ENCODE measurements at places on chromosomes 1 and 21.

GRCh38 chr1:27377760-27378495 lies 3.3 kb upstream of the FCN3 start:
- no peak for DNase-seq

GRCh38 chr1:106289265-106289928 lies 767.1 kb upstream of the PRMT6 start:
- DNase-seq = no peak

DNA sequence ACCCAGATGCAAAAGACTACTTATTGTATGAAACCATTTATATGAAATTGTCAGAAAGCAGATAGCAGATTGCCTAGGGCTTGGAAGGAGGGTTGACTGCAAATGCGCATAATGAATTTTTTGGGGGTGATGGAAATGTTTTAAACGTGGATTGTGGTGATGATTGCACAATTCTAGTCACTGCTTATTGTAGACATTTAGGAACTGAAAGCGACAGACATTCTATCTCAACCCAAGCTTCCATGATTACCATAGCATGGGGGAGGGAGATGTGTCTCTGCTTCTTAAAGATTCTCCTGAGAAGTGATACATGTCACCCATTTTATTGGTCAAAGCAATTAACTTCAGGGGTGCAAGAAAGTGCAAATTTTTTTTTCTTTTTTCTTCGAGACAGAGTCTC lies 2.8 kb upstream of the MTF2 start:
- no peak for DNase-seq

DNA sequence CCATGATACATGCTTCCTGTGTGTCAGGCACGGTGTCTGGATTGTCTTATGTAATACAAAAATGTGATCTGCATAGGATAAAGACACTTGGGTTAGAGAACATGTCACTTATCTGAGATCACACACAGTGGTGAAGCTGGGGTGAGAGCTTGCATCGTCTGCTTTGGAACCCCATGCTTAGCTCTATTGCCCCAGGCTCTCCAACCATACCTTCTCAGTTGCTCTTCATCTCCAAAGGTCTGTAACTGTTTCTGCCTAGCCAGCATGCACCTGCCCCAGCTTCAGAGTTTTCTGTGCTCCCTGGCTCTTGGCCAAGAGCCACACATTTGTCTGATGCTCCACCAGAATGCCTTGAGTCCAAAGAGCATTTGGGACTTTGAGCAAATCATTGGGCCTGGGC lies 93.9 kb upstream of the COG2 start:
- no peak for DNase-seq

DNA sequence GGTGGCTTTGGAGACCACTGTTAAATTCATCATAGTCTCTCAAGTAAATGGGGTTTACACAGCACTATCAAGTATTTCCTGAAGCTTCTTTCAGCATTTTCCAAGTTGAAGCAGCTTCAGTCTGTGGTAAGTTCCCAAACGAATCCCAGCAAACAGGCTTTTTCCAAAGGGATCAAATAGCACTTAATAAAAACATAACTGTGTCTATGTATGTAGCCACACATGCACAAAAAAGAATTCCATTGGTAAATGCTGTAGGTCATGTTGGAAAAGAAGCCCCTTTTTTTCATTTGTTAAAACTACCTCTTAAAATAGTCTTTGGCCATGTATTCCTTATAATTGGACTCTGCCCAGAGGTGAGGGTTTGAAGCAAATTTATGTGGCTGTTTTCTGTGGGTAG lies 69.8 kb downstream of the HHAT start:
- DNase-seq = no peak

DNA sequence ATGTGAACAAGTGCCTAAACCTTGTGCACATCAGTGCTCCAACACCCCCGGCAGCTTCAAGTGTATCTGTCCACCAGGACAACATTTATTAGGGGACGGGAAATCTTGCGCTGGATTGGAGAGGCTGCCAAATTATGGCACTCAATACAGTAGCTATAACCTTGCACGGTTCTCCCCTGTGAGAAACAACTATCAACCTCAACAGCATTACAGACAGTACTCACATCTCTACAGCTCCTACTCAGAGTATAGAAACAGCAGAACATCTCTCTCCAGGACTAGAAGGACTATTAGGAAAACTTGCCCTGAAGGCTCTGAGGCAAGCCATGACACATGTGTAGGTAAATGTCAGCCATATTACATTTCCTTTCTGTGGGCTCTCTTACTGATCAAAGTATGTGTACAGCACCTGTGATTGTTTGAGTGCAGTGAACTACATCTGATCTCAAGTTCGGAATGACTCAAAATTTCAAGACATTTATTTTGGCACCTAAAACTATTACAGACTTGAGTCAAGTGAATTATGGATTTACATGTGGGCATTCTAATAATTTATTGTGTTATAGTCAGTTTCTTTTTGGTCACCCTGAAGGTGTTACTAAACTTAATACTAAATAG lies 196.5 kb downstream of the TPR start:
- no peak for DNase-seq

GRCh38 chr1:30929944-30930525 lies 21.5 kb upstream of the SDC3 start:
- no peak for DNase-seq

DNA sequence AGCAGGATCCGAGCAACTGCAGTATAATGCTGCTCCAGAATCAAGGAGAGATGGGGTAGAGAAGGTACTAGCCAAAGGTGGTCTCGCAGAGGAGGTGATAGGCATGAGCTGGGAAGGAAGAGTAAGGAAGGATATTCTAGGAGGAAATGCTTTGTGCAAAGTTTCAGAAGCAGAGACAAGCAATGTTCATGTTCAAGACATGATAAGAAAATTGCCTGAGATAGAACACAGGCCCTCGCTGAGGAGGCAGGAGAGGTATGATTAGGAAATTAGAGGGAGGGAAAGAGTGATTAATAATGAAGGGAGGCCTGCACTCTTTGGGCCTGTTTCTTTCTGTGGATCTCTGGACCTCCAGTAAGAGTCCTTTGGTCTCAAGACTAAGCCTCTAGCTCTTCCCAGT lies 12.9 kb upstream of the ETV3 start:
- no peak for DNase-seq

- DNase-seq = no peak
These were observed 3.8 kb downstream of the DYRK1A start for GRCh38 chr21:37370152-37371040.

- no peak for DNase-seq
These were observed 442.3 kb downstream of the GPATCH2 start for GRCh38 chr1:217188280-217189237.

GRCh38 chr21:25490742-25491141 lies 116.5 kb downstream of the MRPL39 start:
- DNase-seq = no peak

DNA sequence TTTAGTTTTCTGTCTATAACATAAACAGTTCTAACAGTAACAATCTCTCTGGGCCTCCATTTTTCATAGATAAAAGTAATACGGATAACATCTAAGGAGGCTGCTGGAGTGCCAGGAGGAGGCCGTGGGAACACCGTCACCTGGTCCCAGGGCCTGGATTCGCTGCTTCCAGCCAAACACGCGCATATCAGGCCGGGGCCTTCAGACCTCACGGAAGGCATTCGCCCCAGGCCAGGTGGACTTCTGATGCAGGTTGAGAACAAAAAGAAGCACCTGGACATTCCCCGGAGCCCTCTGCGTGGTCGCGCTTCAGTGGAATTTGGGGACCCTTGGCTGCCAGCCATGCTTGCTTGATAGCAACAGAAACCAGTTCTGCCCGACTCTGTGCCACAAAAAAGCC lies 113.1 kb upstream of the GUCA2B start:
- no peak for DNase-seq

GRCh38 chr1:100362821-100363466 lies 10.6 kb downstream of the CDC14A start:
- DNase-seq = no peak

DNA sequence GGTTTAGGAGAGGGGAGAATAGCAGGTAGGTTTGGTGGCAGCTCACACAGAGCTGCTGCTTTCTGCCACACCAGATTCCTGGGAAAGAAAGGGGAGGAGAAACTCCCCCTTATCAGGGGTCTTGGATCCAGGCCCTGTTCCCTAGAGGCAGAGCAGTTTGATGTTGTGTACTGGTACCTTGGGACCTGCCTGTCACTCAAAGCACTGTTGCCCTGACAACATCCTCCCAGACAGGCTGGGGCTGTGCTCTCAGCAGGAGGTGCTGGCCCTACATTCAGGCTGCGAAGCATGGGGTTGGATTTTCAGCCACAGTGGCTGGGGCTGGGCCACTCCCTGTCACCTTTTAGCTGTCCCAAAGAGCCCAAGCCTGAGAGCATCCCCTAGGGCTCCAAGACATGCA lies 188.0 kb downstream of the GRIK3 start:
- no peak for DNase-seq

DNA sequence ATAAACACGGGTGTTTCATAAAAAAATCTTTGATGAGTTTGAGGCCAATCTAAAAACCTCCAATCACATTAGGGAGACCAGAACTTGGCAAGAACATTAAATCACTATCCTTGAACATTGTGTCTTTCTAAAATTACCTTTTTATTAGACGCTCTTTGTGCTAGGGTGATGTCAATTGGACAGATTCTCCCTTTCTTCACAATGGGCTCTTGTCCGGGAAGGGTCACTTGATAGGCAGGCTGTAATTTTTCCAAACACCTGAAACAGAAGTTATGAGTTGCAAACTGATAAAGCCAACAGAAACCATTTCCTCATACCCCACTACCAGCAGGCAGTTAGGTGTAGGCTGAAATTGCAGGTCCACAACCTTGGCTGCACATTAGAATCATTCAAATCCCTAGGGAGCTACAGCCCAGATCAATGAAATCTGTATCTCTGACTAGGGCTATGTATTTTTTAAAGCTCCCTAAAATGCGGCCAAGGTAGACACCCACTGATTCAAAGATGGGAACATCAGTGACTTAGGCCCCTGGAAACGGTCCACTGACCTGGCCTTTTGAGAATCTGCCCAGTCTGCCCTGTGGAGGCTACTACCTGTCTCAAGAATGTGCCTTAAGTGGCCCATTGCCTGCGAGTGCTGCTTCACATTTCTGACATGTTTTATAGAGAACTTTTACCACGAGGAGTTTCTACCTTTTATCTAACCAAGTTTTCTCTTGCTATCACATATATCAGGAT lies 16.5 kb downstream of the EIF2D start:
- DNase-seq = no peak

DNA sequence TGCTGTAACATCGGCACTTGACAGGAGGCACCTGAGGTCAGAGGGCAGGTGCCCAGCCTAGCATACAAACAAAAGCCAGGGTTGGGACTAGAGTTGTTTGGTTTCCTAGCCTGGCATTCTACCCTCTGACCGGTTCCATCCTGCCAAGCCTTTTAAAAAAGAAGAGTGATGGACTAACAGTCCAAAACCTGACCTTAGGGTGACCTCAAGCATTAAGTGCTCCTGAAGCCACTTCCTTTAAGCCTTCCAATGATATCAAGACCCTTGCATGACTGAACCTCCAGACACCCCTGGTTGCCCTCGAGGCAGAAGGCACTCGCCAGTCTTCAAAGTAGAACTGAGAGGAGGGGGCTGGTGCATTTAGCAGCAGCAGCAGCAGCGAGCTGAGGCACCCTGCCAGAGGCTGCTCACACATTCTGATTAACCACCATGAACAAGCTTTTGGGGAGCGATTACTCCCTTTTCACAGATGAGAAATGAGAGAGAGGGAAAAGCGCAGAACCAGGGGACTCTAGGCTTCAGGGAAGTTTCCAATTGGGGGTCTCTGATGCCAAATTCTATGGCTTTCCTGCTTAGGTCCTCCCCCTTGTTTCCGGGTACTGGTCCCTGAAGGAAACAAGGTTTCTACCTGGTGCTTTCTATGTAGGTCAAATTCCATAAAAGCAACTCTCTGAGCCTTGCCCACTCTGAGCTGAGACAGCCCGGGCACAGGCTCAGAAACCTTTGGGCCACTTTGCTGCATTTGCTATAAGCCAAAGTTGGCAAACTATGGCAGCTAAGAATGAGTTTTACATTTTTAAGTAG lies 9.2 kb downstream of the SLC2A1 start:
- DNase-seq = no peak

DNA sequence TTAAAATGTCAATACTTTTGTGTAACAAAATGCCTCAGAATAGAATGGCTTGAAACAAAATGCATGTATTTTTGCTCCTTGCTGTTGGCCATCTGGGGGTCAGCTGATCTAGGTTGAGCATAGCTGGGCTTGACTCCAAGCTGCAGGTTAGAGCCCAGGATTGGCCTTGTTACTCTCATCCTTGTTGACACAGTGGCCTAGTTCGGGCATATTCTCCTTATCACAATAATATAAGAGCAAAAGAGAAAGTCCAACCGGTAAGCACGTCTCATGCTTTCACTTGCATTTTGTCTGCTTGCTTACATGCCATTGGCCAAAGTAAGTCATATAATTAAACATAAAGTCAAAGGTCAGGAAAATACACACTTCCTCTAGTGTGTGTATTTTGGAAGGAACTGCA lies 456.2 kb downstream of the KCNT2 start:
- DNase-seq = no peak
